ENCODE measurements at places on chromosomes 2 and 18.

DNA sequence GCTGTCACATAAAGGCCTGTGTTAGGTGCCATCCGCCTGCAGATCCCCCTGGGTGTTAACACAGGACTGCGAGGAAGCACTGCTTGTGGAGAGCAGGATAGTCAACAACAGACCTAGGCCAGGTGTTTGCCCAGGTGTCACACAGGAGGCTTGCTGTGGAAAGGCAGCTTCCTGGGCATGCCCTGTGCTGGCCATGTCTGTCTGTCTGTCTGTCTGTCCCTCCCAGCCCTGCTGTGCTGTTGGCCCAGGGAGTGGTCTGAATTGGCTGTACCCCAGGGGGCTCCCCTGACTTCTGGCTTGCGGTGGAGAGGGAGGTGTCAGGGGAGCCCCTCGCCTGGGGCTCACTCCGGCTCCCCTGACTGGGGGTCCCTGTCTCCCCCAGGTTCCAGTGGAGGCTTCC is 53.2 kb downstream of the SH3BP4 start:
- DNase-seq: no peak

GRCh38 chr2:2744107-2744506 is 413.0 kb upstream of the MYT1L start:
- no peak for DNase-seq

- DNase-seq: no peak
Observed at GRCh38 chr2:10864251-10864650, 47.5 kb upstream of the KCNF1 start.

- DNase-seq: no peak
Observed at GRCh38 chr2:232299084-232299483, 79.5 kb upstream of the ALPP start.

GRCh38 chr2:69538872-69539548 is 101.8 kb upstream of the NFU1 start:
- DNase-seq: no peak

DNA sequence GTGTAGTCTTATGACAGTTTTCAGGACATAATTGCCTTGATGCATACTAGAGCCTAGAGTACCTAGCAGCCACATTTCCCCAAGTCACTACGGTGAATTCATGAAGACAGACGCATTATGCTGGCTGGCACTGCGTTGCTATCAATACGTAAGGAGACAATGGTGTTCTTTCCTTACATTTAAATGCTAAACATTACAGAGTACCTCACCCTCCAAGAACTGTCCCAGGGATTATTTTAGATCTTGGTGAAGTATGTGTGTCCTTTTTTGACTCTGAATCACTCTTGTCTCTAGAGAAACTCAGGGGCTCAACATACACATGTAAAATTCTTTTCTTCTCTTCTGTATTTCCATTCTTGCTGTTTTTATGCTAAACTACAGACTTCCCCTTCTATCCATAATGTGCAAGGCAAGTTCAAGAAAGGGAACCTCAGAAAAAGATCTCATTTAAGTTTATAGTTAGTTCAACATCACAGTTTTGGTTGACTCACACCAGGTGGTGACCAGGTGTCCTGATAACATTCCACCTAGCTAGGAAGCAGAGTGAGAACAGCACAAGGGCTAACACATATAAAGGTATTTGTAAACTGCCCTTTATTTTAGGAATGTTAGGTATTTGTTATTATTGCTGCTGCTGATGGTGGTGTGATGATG is 212.4 kb upstream of the HNRNPA3 start:
- DNase-seq: no peak

DNA sequence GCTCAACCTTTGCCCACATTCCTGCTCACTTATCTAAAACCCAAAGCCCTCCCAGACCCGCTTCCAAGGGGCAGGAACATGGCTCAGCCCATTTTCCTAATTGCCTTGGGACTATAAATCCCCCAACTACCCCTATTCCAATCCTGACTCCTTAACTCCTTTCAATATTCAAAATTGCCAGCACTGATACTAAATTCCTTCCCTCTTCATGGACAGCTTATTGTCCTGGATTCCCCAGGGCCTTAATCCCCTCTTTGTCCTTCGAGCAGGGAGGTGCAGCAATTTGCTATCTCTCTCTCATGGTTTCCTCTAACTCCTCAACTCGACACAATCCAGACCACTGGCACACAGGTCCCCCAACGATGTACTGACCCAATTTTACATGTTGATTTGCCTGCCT is 99.1 kb downstream of the SLC25A12 start:
- DNase-seq: no peak

GRCh38 chr2:28406276-28407096 is 13.8 kb downstream of the FOSL2 start:
- DNase-seq: no peak

DNA sequence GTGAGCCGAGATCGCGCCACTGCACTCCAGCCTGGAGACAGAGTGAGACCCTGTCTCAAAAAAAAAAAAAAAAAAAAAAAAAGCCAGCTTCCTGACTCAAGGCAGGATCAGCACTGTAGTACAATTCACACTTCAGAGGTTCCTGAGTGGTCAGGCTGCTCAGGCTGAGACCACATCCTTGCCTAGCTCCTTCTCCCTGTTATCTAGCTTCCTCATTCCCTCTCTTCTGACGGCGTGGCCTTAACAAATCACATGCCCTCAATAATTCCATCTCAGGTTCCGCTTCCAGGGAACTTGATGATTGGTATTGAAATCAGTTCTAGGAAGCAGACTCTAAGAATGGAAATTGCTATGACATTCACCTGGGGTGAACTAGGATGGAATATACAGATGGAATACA is 29.8 kb upstream of the KDM3A start:
- DNase-seq: no peak

DNA sequence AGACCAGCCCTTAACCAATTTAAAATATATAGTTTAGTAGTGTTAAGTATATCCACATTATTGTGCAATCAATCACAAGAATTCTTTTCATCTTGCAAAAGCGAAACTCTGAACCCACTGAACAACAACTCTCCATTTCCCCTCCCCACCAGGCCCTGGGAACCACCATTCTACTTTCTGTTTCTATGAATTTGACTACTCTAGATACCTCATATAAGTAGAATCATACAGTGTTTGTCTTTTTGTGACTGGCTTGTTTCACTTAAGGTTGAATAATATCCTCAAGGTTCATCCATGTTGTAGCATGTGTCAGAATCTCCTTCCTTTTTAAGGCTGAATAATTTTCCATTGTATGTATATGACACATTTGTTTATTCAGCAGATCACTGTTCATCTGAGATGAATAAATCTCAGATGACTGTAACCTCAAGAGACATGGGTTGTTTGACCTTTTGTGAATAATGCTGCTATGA is 8.1 kb upstream of the SOS1 start:
- DNase-seq: no peak

DNA sequence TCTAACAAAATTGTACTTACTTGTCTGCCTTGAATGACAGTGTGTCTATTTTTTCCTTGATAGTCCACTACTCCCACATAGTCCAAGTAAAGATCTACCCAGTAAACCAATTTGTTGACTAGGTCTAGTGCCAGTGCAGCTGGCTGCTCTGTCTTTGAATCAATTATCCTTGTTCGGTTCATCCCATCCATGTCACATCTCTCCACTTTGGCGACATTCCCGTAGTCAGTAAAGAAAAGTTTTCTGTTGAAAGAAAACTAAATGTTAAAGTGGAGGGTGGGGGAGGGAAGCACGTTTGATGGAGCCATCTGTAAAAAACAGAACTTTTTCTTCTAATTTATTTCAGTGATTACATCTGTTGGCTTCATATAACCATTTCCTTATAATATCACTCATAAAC is 1068.8 kb downstream of the LRP1B start:
- DNase-seq: no peak

- DNase-seq: no peak
Observed at GRCh38 chr2:196977507-196977906, 51.0 kb upstream of the PGAP1 start.

GRCh38 chr2:136112317-136113208 is 5.4 kb downstream of the CXCR4 start:
- DNase-seq: no peak

- DNase-seq: no peak
Observed at GRCh38 chr2:41932241-41933045, 115.4 kb upstream of the PKDCC start.

DNA sequence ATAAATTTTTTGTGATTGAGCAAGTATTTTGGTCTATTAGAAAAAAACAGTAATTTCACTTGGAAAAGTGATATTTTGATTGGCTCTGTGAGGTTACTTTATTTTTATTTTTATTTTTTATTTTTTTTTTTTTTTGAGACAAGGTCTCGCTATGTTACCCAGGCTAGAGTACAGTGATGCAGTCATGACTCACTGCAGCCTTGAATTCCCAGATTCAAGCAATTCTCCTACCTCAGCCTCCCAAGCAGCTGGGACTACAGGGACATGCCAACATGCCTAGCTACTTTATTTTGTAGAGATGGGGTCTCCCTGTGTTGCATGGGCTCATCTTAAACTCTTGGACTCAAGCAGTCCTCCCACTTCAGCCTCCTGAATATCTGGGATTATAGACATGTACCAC is 60.9 kb upstream of the MGAT5 start:
- DNase-seq: no peak

DNA sequence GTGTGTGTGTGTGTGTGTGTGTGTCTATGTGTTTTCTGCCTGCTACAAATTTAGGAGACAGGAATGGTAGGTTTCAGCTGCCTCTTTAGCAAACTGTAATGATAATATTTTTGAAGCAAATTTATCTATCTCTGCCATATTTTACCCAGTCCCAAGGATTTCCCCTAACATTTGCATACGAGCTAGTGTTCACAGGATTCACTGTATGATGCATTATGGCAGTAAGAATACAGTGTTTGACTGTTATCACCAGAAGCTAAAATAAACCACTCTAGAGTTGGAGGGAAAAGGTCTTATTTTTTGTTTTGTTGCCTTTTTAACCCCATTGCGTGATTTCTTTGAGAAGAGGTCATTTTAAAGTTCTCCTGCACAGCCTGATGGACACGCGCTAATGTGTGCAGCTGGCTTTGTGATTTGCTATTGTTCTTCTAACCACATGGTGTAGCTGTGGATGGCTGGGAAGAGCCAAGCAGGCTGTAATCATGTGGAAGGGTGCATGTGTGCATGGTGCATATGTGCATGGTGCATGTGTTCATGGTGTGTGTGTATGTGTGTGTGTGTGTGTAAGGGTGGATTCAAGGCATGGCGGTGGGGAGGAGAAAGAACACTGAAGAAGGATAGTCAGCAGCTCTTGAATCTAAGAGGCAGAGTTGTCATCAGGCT is 62.4 kb downstream of the PLB1 start:
- DNase-seq: no peak
